ENCODE measurements at places on chromosomes 12 and 14.

DNA sequence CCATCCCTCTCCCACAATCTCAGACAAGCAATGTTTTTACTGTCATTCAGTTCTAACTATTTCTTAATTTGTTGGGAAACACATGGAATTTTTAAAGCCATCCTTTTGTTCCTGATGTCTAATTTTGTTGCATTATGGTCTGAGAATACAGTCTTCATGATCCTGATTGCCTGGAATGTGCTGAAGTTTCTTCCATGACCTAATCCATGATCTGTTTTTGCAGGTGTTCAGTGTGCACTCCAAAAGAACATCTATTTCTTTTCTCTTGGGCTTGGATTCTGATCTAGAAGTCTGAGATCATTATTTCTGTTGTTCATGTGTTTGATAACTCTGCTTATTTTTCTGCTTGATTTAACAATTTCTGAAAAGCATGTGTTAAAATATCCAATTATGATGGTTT lies 43.2 kb upstream of the PHC1 start:
- no peak for DNase-seq

DNA sequence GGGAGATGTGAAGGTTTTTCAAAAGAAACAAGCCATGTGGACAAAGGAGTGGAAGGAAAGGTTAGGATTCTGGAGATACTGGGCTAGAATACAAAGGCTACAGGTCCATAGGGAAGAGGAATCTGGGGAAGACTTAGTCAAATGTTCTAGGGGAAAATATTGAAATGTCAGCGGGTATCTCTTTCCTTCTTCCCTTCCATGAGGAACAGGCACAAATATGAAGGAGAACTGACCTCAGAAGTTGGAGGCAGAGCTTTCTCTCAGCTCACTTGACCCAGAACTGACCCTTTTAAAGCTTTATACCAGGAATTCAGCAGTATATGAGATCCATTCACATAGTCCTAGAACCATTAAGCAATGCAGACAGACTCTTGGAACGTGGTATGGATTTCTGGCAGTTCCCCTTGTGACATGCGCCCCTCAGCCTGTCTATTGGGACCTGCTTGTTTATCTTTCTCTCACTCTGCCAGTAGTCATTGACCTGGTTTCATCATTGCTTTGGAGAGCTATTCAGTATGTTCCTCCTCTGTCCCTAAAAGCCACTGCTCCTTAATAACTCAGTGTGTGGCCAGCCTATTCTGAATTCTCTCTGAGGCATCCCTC lies 43.0 kb upstream of the GSG1 start:
- DNase-seq, result no peak

GRCh38 chr12:102730996-102731395 lies 186.0 kb downstream of the PAH start:
- DNase-seq, result no peak

GRCh38 chr14:77573964-77574363 lies 42.5 kb downstream of the SPTLC2 start:
- no peak for DNase-seq

DNA sequence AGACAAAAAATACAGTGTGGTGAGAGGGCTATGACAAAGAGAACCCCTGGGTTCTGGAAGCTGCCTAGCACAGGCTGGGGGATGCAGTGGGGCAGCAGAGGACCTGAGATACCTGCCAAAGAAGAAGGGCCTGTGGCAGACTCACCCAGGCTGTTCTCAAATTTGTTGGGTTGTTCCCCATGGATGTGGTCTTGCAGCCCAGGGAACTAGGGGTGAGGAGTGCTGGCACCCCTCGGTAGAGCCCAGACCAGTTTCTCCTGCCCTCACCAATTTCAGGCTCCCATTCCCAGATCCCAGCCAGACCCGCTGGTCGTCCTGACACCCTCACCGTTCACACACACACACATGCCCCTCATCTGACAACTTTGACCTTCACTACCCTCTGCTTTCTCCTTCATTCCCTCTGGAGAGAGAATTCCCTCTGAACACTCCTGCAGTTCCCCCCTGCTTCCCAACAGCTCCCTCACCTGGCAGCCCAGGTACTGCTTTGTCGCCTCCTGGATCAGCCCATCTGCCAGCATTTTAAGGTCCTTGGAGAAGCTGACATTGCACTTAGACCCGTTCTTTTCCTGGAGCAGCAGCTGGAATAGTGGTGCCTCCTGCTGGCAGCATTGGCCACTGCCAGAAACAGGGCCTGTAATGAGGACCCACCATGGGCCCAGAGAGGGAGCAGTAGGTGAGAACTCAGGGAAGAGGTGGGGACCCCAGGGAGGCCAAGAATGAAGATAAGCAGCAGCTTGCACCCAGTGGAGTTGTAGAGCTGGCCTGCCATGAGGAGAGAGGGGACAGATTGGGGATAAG lies 5.9 kb upstream of the GDF11 start:
- no peak for DNase-seq

DNA sequence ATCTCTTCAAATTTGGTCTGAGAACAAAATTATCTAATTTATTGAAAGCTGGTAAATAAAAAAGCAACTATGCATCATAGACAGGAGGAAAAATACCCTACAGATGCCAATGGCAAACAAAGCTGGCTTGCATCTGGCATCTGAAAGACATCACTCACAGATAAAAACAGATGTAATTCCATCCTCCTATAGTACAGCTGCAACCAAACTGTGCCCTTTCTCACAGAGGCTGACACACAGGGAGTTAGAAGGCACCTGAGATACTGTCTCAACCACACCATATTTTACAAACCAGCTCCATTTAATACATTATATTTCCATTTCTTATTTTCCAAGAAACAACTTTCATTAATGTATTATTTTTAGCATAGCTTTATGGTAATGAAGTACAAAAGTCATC lies 39.4 kb downstream of the DUSP16 start:
- DNase-seq, result no peak

DNA sequence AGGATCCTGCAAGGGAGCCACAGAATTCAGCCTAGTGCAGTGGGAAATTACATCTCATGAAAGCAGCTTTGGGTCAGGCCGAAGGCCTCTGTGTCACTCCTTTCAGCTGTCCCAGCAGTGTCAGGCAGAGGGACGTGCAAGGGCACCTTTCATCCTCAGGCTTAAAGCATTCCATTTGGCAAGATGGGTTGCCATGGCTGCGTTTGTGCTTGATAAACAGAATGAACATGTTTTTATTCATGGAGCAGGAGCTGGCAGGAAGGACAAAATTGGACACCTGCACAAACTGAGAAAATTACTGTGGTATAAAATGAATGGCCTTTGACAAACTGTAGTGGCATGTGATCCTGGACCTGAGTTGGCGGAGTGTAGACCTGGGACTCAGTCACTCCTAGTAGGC lies 29.4 kb downstream of the ACAD10 start:
- DNase-seq, result no peak

GRCh38 chr12:102374190-102374589 lies 106.2 kb downstream of the IGF1 start:
- no peak for DNase-seq

GRCh38 chr14:43039881-43040280 lies 1433.2 kb downstream of the LRFN5 start:
- DNase-seq, result no peak

DNA sequence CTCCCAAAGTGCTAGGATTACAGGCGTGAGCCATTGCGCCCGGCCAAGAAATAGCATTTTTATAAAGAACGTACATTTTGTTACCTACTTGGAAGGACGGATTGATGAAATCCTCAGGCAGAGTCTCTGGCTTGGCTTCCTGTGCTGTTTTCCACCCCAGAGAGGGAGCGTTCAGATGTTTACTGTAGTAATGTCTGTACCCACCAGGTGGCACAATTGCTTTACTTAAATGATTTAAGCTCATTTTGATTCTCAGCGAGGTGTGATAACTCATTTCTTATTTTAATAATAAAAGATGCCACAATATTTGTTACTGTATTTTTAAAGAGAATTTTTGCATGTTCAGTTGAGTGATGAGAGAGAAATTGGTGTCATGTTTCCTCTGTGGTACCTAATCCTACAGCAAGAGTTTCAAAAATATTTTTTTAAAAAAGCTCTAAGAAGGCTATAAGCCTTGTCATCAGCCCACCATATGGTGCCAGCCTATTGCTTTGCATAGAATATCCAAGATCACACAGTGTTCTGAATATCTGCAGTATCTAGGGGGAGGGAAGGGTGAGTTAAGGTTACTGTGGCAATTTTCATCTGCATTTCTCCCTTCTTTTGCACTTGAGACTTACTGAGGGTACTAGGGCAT lies 82.6 kb upstream of the TRAF3 start:
- peak; percentile 67 for DNase-seq

GRCh38 chr14:91899213-91899612 lies 31.9 kb upstream of the TC2N start:
- no peak for DNase-seq

DNA sequence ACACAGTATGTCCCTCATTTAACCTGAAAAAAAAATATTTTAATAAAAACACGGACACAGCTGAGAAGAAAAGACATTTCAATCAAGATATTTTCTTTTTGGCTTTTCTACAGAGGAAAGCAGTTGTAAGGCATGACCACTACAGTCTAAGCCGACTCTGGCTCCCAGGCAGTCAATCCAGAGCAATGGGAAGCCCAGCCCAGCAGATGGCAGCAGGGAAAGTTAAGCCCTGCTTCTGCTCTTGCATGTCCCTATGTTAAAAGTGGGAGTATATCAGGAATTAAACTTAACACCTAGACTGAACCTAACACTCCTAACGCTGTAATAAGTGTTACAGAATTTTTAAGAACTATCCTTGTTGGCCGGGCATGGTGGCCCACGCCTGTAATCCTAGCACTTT lies 19.5 kb upstream of the HAL start:
- no peak for DNase-seq

DNA sequence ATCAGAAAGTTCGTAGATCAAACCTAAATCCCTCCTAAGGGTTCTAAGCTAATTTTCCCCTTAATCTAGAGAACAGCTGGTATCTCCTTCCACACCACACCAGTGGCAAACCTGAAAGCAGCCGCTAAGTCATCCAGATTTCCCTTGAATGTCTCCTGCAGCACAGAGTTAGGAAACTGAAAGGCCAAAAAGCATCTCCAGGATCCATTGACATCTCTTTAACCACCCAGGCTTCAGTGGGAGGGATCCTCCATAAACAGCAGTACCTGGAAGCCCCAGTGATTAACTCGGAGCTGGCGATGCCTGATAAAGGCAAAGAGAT lies 47.6 kb downstream of the CRACR2A start:
- DNase-seq, result no peak

- no peak for DNase-seq
These were observed 19.1 kb upstream of the DHRS7 start for GRCh38 chr14:60184146-60184904.

DNA sequence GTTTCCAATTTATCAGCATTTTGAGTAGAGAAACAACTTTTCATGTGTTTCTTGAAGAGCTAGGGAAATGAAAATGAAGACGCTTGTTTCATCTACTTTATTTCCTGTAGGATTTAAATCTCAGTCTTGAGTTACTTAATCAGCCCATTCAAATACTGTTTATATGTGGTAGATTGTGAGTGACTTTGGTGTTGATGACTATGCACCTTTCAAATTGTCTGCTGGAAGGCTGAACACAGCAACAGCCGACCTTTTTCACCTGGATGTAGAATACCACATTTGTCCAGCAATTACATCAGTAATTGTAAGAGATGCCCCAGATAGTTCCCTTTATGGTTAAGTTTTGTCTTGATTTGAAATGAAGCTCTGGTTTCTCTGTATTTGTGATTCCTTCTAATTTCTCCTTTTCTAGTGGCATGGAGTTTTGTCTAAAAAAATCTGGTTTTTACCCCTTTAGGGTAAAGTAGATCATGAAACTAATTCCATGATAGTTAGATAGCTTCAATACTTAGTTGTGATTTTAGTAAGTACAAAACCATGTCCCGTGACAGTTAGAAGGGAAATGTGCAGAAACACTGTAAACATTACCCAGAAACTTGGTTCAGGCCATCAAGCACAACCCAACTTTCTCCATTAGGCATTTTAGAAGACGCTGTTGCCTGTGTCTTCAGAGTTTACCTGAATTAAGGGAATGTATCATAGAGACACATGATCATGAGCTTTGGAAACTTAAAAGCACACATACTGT lies 165.0 kb downstream of the SRGAP1 start:
- no peak for DNase-seq

DNA sequence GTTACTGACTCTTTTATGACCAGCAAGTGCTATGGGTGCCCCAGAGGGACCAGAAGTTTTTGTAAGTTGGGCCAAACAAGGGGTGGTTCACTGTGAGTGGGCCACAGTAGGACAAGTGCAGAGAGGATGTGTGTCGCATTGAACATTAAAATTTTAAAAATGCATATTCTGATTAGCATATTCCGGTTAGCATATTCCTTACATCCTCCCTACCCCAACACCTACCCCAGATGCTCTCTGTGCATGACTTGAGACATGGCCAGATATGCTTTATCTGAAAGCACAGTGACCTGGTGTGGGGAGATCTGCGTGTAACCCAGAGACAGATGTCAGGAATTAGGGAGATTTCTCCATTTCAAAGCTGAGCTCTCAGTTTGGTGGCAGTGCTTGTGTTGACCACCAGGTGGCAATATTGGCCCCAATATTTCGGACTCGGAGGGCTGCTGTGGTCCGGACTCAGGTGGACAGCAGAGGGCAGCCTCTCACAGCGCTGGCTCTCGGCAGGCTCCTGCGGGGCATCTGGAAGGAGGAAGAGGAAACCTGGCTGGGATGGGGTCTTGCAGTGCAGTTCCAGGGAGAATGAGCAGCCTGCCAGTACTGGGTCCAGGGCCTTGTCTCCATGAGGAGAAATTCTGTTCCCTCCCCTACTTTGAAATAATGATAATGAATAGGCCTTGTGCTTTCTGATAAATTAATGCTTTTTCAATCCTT lies 1.6 kb upstream of the CEBPE start:
- DNase-seq, result peak; percentile 92

DNA sequence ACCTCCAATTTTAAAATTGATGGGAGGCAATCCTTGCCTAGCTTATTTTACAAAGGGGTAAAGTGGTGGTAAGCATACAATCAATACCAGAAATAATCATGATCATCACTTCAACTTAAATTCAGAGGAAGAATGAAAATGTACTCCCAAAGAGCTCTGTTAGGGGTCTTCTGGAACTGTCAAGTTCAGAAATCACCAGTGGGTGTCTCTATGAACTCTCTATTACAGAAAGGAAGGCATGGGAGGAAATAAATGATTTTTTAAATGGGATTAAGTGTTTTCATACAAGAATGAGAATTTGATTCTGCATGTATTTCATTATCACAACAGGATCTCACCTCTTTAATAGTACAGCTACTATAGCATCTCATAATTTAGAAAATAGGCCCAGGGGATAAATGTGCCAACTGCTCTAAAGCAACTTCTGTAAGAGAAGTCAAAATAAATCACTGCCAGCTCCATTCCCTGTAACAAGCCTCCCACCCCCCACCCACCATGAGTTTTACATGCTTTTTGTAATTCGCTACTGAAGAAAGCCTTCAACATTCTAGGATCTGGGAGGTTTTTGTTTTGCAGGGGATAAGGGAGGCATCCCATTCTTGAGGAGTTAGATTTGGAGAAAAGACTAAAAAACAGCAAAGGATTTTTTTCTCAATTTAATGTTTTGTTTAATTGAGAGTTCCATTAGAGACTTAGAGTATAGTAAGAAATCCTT lies 9.7 kb downstream of the DCP1B start:
- no peak for DNase-seq

GRCh38 chr12:48985475-48985897 lies 7.4 kb downstream of the WNT1 start:
- no peak for DNase-seq
